ENCODE measurements at places on chromosomes 6 and 20.

DNA sequence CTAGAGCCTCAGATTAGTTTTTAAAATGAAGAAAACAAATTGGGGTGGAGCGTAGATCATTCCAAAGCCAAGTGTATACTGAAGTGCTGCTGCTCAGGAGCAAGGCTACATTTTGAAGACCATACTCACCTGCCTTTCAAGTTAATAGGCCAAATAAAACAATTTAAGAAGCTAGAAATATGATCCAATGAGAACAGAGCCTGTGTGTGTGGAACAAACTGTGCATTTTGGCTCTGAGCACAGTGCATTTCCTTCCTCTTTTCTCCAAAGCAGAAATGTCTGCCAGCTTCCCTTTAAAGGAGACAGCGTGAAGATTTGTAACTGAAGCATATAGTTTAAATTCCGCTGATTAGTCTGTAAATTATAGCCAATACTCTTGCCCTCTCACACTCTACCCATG, 3.2 kb upstream of the IFNGR1 start:
- DNase-seq = no peak

DNA sequence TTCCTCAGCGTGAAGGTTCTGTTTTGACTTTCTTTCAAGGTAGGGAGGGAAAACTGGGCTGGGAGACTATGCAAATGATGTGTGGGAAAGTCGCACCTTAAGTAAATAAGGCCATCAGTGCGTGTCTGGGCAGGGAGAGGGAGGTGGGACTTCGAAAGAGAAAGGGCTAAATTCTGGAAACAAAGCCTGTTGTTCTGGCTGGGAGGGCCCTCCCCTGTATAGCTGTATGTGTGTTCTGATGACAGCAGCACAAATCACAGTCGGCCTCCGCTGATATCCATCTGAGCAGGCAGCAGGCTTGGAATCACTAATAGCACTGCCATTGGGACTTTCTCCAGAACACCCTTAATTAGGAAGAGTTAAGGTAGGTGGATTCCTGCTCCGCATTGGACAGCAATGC, 19.2 kb downstream of the JAG1 start:
- no peak for DNase-seq

DNA sequence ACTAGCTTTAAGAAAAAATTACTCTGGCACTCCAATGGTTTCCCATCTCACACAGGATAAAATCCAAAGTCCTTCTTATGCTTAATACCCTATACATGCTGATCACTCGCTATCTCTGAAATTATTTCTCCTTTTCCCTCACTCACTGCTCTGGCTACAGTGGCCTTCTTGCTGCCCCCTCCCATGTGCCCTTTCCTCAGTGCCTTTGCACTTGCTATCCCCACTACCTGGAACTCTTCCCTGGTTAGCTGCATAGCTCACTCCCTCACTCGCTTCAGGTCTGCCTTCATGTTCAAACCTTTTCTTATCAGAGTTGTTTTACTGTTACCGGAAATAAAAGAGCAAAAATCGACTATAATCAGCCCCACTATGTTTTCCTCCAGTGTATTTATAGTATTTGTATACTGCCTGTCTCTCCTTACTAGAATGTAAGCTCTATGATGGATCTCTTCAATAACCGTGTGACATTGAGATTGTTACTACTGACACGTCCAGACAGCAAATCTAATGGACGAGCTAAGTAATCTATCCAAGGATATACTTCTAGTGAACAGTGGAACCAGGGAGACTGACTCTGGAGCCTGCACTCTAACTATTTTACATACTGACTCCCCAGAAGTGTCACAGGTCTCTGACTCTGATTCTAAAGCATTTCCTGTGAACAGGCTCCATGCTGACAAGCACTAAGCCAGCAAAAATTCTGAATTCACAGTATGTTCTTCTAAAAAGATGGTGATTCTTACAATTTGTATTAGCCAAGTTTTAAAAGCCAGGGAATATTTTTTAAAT, 25.1 kb downstream of the FKBP5 start:
- DNase-seq = peak; percentile 34

DNA sequence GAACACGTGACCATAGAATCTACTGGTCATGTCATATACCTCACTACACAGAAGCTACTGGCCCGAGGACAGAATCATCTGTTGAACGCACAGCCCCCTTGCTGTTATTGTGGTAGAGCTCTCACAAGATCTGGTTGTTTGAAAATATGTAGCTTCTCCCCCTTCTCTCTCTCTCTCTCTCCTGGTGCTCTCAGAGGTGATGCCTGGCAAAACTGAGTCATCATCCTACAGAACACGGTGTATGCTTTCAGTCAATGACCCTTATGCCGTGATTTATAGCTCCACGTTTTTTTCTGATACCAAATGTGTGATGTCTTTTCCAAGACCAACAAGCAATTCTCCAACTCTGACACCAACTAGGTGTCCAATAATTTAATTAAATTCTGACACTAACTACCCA, 13.0 kb upstream of the RBM24 start:
- peak; percentile 28 for DNase-seq

DNA sequence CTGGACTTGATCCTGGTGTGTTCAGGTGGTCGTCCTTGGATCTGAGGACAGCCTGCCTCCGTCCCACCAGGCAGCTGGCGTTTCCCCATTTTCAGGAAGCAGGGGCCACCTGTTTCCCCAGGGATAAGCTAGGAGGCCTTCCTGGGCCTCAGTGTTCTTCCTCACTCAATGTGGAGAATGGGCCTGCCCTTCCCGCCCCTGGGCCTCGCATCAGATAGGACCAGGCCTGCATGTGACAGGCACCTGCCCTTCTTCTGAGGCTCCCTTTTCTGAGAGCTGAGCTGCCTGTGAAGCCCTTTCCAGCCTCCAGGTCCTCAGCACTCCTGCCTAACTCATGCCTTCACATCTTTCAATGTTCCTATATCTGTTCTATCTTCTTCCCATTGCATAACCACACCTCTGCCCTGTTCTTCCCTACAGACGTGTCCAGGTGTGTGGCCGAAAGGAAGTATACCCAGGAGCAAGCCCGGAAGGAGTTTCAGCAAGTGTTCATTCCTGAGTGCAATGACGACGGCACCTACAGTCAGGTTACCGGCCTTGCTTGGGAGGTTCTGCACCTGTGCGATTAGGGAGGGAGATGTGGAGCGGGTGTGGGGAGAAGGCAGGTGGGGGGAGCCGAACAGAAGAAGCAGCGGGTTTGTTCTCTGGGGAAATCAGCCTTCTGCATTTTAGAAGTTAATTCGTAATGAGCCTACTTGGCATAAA, 85.1 kb downstream of the SMOC2 start:
- DNase-seq = no peak

- no peak for DNase-seq
These were observed 8.0 kb downstream of the LAMA5 start for GRCh38 chr20:62359043-62359490.

DNA sequence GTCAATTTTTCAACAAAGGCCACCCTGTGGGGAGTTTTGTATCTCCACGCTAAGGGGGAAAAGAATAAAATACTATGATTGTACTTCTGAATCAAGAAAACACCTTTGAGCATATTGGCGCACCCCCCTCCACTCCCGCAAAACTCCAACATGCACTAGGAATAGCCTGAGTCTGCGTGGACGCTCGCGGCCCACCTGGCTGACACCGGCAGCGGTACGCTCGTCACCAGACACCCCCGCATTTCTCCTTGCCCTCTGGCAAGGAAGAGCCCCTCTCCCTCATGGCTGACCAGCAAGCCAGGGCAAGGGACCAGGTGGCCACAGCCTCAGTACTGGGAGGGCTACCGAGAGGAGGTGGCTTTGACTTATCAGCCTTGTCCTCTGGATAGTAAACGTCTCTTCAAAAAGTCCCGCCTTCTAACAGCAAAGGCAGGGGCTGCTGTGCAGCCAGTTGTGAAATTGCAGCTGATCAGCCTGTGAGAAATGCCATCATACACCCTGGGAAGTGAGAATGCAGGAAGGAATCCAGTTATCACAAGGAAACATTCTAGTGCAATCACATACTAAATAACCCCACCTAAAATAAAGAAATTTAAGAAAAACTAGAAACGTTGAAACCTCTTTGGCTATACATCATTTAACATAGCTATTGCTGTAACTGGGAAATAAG, 84.2 kb downstream of the HUS1B start:
- DNase-seq = no peak

- no peak for DNase-seq
These were observed 138.8 kb downstream of the HIVEP1 start for GRCh38 chr6:12150812-12151432.

DNA sequence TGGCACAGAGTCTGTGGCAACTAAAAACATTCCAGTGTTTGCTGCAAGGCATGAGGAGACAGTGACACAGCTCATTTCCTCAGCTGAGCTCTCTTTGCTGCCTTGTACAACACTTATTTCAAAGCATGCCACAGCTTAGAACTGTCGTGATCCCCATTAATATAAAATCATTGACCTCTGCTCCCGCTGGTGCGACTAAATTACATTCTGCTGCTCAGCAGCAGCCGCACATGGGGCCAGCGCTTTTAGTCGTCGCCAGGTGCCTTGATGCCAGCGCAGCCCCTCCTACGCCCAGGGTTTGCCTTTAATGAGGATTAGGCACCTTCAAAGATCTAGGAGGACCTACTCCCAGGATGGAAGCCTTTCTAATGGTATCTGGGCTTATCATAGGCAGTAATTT, 717.9 kb upstream of the POU3F2 start:
- no peak for DNase-seq

- DNase-seq = no peak
These were observed 499 bp downstream of the TTI1 start for GRCh38 chr20:38032585-38033329.

DNA sequence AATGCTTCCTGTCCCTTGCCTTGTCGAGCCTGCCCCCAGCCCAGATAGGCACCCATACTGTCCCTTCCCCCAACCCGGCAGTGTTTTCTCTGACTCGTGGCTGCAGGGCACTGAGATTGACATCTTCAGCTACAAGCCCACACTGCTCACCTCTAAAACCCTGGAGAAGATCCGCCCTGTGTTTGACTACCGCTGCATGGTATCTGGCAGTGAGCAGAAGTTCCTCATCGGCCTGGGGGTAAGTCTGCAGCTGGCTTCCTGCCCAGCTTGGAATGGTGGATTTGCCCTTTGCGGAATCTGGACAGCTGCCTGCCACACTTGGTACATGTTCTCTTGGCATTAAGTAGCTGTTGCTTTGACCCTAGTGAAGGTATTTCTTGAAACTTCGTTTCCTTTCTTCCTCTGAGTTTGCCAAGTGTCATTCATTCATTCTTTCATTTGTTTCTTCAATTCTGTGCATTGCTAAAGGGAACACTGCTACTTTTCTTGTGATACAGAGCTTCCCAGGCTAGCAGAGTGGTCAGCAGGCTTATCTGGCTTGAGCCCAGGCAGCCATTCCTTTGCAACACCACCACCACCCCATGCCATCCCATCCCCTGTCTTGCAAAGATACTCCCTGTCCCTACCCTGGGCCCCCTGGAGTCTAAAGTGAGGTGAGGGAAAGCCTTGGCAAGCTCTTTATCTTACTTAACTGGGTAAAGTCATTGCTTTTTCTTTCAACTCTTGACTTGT, 26.2 kb downstream of the CCDC167 start:
- DNase-seq = peak; percentile 92

DNA sequence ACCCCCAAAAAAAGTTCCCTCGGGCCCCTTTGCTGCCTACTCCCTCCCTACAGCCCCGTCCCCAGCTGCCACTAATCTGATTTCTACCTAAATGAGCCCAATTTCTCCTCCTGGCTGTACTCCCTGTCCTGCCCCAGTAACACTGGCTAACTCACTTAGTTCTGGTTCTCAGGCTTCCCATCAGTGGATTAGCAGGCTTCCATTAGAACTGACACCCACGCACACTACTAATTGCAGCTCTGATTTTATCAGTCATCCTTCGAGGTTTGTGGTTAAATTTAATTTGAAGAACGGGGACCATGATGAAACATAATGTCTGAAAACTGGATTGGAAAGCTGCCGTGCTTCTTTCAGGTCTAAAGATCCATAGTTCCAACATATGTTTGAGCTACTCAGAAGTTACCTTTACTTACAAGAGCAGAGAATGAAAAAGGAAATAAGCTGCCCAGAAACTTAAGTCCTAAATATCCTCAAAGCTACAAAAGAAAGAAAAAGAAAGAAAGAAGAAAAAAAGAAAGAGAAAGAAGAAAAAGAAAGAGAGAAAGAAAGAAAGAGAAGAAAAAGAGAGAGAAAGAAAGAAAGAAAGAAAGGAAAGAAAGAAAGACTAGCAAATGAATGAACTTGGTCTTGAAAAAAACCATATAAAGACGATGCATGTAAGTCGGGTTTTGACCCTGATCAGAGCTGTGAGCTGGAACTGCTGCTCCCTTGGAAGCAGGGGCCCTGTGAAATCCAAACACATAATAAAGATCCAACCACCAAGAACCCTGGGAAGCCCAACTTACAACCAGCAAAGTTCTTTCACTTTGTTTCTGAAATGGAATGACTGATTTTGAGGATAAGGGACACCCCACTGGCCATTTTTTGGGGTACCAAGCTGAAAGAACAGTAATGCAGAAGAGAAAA, 51.7 kb downstream of the CNKSR3 start:
- no peak for DNase-seq

- DNase-seq = peak; percentile 28
These were observed 258.2 kb downstream of the BMP7 start for GRCh38 chr20:57008217-57008616.

DNA sequence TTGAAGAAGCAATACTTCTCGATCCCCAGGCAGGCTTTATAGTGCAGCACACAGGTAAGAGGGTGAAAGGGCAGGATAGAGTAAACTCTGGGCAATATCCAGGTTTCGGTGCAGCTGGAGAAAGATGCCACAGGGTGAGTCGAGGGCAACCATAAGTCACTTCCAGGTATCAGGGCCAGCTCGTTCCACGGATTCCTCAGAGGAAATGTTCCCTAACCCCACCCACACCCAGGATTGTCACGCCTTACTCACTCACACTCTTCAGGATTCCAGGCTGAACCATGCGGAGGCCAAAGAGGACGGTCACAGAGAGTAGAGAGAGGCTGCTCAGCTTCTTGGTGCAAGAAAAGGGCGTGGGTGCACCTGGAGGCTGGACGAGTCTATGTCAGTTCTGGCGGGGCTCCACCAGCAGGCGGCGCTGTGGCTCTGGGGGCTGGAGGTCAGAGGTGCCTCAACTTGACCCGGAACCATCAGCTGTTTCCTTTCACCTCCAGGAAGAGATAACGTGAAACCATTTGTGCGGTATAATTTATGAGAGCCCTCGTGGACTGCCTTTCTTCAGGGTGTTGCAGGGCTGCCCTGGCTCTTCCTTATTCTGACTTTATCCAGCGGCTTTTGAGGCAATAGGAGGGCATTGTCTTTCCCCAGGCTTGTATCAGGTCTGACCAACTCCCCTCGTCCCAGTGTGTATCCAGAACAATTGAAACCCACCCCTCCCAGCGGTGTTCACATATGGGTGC, 14.5 kb upstream of the WFDC12 start:
- DNase-seq = peak; percentile 17

- DNase-seq = peak; percentile 27
These were observed 82.4 kb upstream of the TCF21 start for GRCh38 chr6:133806382-133807140.

- no peak for DNase-seq
These were observed 51.2 kb downstream of the LGSN start for GRCh38 chr6:63268574-63268973.

- DNase-seq = no peak
These were observed 760.3 kb upstream of the NRSN1 start for GRCh38 chr6:23365732-23366131.

GRCh38 chr6:118865100-118865391, 28.9 kb upstream of the ASF1A start:
- DNase-seq = no peak

Data from NCI-H226 (cell line).